Glomerular endothelial cell (primary cell): ENCODE measurements at places on chromosomes 2 and 18. TPM values are rescaled to one million over a fixed set of nuclear protein-coding genes. Genes with fewer than 3 reads are reported as not detected.

The TEX261 gene
- total RNA-seq: 43.7 and 50.2 TPM in 2 replicates

The ACYP2 gene
- total RNA-seq: 7.1 and 9.0 TPM in 2 replicates

The HMSD gene
- total RNA-seq: 0.41 TPM in 1 of 2 replicates, not detected in the other

The CENPA gene
- total RNA-seq: 3.6 and 4.6 TPM in 2 replicates

The C1QL2 gene
- total RNA-seq: not detected in 2 replicates

The MOCOS gene
- 1.3 and 1.8 TPM in 2 replicates for total RNA-seq

The KIAA2012 gene
- total RNA-seq: not detected in 2 replicates

The NXPH2 gene
- not detected in 2 replicates for total RNA-seq

The ATP6V1B1 gene
- not detected in 2 replicates for total RNA-seq

The SLC11A1 gene
- total RNA-seq: 0.05 TPM in 1 of 2 replicates, not detected in the other

The ATP6V1C2 gene
- not detected in 2 replicates for total RNA-seq

The DSC2 gene
- total RNA-seq: 0.64 and 1.8 TPM in 2 replicates

The CCDC74B gene
- total RNA-seq: 1.2 and 2.2 TPM in 2 replicates

The SOX11 gene
- 12.1 and 12.7 TPM in 2 replicates for total RNA-seq

The TPO gene
- total RNA-seq: not detected in 2 replicates

The CCDC178 gene
- total RNA-seq: 1.2 and 2.9 TPM in 2 replicates

The CIB4 gene
- not detected in 2 replicates for total RNA-seq

The FAM136A gene
- 31.2 and 35.6 TPM in 2 replicates for total RNA-seq

The CACNB4 gene
- total RNA-seq: 0.10 and 0.82 TPM in 2 replicates

The IL37 gene
- not detected in 2 replicates for total RNA-seq

The TTN gene
- total RNA-seq: 0.41 and 0.53 TPM in 2 replicates

The PROKR1 gene
- not detected in 2 replicates for total RNA-seq

The NYAP2 gene
- total RNA-seq: not detected in 2 replicates

The GREB1L gene
- 1.4 and 1.5 TPM in 2 replicates for total RNA-seq

The CHN1 gene
- 19.3 and 25.1 TPM in 2 replicates for total RNA-seq

The NR4A2 gene
- total RNA-seq: 0.58 and 0.68 TPM in 2 replicates

The SOWAHC gene
- 5.3 and 5.7 TPM in 2 replicates for total RNA-seq

The C2orf80 gene
- total RNA-seq: not detected in 2 replicates

The CYS1 gene
- total RNA-seq: 0.12 and 1.1 TPM in 2 replicates

The MAL gene
- 3.1 TPM in 1 of 2 replicates, not detected in the other for total RNA-seq

The UBR3 gene
- 18.5 and 28.5 TPM in 2 replicates for total RNA-seq

The LHCGR gene
- 0.70 TPM in 1 of 2 replicates, not detected in the other for total RNA-seq

The C2orf81 gene
- total RNA-seq: 0.34 and 0.82 TPM in 2 replicates

The PASK gene
- 3.3 and 8.1 TPM in 2 replicates for total RNA-seq

The EPHA4 gene
- 6.5 and 22.2 TPM in 2 replicates for total RNA-seq

The REL gene
- 10.7 and 17.3 TPM in 2 replicates for total RNA-seq

The UGT1A10 gene
- not detected in 2 replicates for total RNA-seq

The GNLY gene
- not detected in 2 replicates for total RNA-seq

The IL36RN gene
- not detected in 2 replicates for total RNA-seq
